ENCODE measurements at places on chromosomes 16 and 17.

DNA sequence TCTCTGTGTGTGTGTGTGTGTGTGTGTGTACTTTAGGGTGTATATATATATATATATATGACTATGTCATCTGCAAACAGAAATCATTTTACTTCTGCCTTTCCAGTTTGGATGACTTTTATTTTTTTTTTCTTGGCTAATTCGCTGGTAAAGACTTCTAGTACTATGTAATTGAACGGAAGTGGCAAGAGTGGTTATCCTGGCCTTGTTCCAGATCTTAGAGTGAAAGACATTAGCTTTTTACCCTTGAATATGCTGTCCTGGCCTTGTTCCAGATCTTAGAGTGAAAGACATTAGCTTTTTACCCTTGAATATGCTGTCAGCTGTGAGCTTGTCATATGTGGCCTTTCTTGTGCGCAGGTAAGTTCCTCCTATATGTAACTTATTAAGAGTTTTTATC lies 72.7 kb upstream of the MYOCD start:
- no peak for DNase-seq

DNA sequence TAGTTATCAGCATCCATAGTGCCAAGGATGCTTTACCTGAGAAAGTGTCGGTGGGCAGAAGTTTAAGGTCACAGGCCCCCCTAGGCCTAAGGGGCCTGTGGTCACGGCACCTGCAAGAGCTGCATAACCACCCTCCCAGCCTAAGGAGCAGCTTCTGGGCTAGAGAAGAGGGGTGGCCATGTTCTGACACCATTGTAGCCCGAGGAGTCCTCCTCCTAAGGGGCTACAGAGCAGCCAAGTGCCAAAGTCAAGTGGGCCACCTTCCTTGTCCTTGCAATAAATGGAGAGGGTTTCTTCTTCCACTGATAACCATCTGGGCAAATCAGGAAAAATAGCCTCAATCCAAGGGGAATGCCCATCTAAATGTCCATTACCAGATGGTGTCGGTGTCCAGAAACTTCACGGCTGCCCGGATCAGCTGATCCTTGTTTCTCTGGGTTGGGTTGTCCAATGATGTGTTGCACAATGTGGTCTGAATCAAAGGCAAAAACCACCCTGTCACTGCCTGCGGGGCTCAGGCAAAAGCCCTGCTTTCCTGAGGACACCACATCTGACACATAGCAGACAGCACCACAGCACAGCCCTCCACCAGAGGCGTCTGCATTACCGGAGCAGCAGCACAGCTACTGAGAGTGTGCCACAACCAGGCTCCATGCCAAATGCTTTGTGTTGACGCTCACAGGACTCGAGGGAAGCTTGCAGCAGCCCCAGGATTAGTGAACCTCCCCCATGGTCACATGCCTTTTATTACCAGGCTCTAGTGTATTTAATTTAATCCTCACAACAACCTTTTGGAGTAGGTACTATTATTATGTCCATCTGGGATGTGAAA lies 12.8 kb downstream of the ATPAF2 start:
- no peak for DNase-seq

GRCh38 chr17:4477255-4477791 lies 21.4 kb upstream of the SPNS2 start:
- no peak for DNase-seq

DNA sequence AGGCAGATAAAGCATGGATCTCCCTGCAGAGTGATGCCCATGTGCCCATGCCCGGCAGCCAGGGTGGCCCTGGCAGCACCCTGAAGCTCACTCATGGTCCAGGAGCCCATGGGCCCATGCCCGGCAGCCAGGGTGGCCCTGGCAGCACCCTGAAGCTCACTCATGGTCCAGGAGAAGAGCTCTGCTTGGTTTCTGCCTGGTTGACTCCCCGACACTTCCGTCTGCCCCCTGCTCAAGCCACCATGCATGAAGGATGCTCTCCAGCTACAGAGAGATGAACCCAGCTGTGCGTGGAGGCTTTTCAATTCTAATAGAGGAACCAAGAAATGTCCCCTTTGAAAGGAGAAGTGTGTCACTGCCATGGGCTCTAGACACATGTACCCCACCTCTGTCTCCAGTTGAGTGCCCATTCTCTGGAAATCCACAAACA lies 8.7 kb downstream of the CCL17 start:
- DNase-seq, result no peak
